ENCODE measurements at places on chromosomes 6 and 20. TPM values are rescaled to one million over a fixed set of nuclear protein-coding genes. Genes with fewer than 3 reads are reported as not detected.

GRCh38 chr6:154276810-154277628 is 79.6 kb downstream of the IPCEF1 start:
- no peak for DNase-seq

DNA sequence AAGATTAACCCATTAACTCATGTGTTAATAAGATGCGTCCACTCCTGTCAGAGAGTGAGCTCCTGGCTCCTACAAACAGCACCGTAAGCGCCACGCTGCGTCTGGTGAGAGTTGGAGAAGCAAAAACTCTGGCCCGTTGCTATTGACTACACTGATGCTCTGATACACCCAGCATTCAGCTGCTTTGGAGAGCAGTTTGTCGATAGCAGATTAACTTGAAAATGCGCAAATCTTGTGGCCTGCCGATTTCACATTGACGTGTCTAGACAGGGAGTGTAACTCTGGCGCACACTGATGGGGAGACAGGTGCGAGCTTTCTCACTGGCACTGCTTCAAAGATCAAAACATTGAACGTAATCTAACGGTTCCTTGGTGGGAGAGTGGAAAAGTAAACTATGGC is 151.7 kb upstream of the RPS6KA2 start:
- DNase-seq: no peak

DNA sequence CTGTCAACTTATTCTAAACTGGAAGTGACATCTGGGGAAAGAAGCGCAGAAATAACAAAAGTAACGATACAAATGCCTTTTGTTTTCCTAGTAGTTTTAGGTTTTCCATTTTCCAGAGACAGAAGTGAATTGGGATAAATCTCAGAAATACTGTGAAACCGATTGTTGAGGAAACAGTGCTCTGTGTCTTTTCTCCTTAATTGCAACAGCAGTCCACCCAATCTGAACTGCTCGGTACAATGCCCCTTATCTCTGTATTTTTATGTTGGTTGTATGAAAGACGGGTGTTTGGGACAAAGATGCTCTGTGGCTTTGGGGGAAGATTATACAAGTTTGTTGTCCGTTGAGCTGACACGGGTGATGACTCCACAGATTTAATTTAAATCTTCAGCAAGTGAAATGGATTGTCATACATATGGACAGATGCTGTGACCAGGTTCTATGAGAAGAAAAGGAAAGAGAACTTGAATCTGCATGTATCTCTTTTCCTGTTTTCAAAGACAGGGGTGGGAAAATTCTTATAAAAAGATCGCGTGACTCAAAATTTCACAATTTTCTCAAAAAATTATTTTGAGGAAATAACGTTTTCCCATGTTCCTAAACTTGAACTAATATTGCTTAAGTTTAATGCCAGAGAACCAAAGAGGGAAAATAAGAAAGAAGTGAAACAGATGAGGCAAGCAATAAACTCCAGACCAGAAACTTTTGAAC is 41.2 kb downstream of the SASH1 start:
- no peak for DNase-seq

GRCh38 chr6:154989448-154989847 is 5.7 kb upstream of the TIAM2 start:
- DNase-seq: no peak

FAM50B gene
- total RNA-seq: 28.9 TPM

GRCh38 chr20:50284811-50285375 is 94.3 kb downstream of the CEBPB start:
- DNase-seq: peak; percentile 70

DNA sequence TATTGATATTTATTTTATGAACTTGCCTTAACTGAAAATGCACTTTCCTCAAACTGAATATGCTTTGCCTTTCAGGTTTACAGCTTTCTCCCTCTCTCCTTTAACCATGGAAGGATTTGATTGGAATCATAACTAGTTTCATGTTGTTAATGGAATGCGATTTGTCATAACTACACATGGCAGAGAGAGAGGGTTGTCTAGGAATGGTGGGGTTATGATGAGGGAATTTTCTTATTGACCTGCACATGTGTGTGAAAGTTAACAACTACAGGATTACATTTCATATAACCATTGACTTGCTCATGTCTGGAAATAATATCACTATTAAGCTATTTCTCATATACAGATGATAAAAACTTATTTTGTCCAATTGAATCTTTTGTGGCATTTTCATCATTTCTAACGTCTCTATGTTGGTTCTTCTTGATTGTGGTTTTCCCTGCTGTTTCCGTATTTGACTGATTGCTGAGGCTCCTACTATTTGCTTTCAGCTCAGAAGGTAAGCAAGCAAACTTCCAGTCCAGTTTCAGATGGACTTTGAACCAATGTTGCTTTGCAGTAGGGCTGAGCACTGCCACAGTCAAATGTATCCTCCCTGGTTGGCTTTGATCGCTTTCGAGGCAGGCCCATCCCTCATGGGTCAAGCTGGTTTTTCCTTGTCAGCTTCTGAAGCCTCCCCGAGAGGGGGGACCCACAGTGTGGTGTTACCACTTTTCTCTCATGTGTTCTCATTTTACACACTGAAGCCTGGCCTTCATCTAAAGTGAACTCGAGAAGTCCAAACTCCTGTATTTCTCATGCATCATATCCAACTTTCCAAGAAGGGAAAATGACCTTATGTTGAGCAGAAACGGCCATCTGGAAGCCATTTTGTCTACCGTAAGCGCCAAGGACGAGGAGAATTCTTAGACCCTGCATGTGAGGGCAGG is 7.6 kb upstream of the CCN2 start:
- no peak for DNase-seq

SLC4A11 gene
- total RNA-seq: 0.16 TPM

JARID2 gene
- total RNA-seq: 8.1 TPM

GRCh38 chr20:2361035-2361593 is 19.6 kb upstream of the TGM6 start:
- DNase-seq: no peak

OLIG3 gene
- not detected for total RNA-seq

- no peak for DNase-seq
These were observed at the start of gene ROS1 for GRCh38 chr6:117425431-117426153. Gene ROS1, minus strand, starts transcription at chr6:117425942. Its CDS starts 286 bp downstream, at chr6:117425656.

GRCh38 chr6:34236131-34236442 is 586 bp upstream of the HMGA1 start:
- no peak for DNase-seq

GRCh38 chr6:109678240-109678639 is 12.8 kb downstream of the AK9 start:
- DNase-seq: no peak

GRCh38 chr6:98272060-98272459 is 562.3 kb upstream of the POU3F2 start:
- no peak for DNase-seq

DNA sequence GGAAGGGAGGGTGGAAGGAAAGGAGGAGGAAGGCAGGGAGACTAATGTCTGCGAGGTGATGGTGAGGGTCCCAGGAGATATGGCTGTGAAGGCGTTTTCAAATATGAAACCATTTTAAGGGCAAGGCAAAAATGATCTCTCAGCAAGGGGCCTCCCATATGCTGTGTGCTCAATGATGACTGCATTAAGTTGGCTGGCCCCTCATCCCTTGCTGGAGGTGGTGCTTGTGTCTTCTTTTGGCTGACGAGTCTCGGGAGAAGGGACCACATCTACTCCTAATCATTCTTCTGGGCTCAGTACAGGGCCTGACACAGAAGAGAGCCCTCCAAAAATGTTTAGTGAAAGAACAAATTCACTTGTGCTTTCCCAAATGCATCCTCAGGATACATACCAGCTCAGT is 23.0 kb upstream of the MRPS18A start:
- DNase-seq: no peak

DNA sequence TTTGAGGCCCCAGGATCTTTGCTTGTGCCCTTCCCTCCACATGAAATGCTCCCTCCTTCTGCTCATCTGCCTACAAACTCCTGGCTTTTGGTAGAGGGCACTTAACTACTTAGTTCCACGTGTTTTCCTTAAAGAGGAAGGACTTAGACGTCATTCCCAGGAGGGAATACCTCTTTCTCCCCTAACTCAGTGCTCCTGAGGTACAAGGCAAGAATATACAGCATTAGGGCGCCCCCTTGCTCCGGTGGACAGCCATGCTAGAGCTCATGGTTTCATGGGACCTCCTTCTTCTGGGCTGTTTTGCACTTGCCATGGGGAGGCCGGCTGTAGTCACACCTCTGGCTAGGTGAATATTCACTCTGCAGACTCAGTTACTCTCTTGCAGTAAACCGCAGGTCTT is 93.8 kb upstream of the LY86 start:
- DNase-seq: peak; percentile 80

BPIFB1 gene
- total RNA-seq: not detected

DNA sequence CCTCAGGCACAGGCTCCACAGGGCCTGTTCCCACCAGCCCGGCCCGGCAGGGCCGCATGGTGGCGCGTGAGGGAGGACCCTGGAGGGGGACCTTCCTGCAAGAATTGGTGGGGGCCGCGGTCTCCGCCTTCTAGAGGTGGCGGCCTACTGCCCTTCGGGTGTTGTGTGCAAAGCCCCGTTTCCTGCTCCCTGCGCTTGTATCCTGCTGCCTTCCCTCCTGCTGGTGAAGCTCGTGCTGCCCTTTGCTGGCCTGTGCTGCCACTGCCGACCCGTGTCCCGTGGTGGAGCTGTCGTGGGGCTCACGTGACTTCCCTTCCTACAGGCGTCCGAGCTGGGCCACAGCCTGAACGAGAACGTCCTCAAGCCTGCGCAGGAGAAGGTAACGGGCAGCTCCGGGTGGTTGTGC is 8.4 kb upstream of the COL20A1 start:
- no peak for DNase-seq

DNA sequence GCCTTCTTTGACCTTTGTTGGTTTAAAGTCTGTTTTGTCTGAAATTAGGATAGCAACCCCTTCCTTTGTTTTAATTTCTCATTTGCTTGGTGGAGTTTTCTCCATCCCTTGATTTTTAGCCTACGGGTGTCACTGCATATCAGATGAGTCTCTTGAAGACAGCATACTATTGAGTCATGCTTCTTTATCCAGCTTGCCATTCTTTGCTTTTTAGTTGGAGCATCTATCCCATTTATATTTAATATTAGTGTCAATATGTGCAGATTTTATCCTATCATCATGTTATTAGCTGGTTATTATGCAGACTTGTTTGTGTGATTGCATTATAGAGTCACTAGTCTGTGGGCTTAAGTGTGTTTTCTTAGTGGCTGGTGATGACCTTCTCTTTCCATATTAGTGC is 622.2 kb downstream of the MMUT start:
- no peak for DNase-seq

RHAG gene
- total RNA-seq: 0.62 TPM

- DNase-seq: no peak
These were observed 53.2 kb upstream of the NKX2-4 start for GRCh38 chr20:21450572-21450971.

POU3F2 gene
- total RNA-seq: not detected

RUNX2 gene
- 0.24 TPM for total RNA-seq

DNA sequence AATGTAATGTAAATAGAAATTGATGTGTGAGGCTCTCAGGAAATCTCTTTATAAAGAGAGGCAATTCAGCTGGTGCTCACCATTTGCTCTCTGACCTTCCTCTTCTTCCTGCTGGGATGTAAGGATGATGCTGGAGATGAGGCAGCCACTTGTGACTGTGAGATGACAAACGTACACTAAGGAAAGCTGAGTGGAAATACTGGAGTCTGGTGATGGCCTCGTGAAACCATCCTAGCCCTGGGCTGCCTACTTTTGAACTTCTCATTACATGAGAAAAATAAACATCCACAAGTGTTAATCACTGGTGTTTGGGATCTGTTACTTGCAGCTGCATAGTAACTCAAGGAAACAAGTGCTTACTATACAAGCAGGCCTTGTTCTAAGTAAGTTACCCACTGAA is 114.9 kb upstream of the NHSL1 start:
- no peak for DNase-seq

GRCh38 chr6:101395345-101395744 is 1.8 kb downstream of the GRIK2 start:
- no peak for DNase-seq

DNA sequence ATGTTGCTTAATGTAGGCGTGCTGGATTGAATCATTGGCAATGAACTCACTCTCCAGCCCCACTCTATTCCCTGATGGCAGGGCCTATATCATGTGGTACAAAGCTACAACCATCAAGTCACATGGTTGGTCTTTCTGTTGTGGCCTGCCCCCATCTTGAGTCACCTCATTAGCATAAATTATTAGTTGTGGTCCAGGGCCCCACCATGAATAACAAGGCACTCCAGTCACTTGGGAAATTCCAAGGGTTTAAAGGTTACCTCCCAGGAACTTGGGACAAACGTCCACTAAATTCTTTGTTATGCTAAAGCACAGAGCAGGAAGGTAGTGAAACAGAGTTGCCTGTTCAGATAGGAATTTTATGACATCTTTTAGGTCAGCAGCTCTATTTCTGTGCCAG is 193.7 kb downstream of the SLC35F1 start:
- DNase-seq: no peak

HS3ST5 gene
- total RNA-seq: not detected

Measured in Right ventricle myocardium superior (tissue), 1 donor.